ENCODE measurements at places on chromosomes 7 and 10. TPM values are rescaled to one million over a fixed set of nuclear protein-coding genes. Genes with fewer than 3 reads are reported as not detected.

Gene KCP
- 0.37 TPM for total RNA-seq

Gene IFIT1B
- total RNA-seq: not detected

Gene OR6B1
- total RNA-seq: not detected

Gene MRLN
- not detected for total RNA-seq

Gene SHTN1
- total RNA-seq: 2.5 TPM

Gene SEPTIN14
- total RNA-seq: not detected

Gene GPR141
- total RNA-seq: 0.54 TPM

Gene ZNF365
- total RNA-seq: not detected

Gene TRIM50
- total RNA-seq: not detected

Gene WDR86
- total RNA-seq: 0.37 TPM
